ENCODE measurements at places on chromosomes 4 and X. TPM values are rescaled to one million over a fixed set of nuclear protein-coding genes. Genes with fewer than 3 reads are reported as not detected.

DNA sequence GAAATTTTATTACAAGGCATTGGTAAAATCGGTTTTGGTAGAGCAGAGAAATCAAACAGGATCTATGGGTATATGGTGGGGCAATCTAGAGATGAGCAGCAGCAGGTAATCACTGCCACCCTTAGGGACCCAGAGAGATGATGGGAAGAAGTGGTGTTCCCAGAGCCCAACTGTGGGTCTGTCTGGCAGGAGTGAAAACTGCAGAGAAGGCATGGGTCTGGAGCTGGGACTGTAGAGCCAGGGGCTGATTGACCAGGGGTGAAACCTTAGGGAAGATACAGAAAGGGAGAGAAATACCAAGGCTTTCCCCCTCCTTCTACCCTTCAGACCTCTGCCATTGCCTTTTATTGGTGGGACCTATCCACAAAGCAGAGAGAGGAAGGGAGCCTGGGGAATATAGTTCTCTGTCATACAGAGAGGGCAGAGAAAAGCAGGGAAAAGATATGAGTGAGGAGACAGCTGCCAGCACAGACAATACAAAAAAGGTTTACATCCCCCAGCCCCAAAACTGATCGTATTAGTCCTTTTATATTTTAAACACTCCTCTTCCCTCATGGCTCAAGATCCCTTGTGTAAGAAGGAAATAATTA is 28.7 kb downstream of the PDLIM5 start:
- no peak for DNase-seq

DNA sequence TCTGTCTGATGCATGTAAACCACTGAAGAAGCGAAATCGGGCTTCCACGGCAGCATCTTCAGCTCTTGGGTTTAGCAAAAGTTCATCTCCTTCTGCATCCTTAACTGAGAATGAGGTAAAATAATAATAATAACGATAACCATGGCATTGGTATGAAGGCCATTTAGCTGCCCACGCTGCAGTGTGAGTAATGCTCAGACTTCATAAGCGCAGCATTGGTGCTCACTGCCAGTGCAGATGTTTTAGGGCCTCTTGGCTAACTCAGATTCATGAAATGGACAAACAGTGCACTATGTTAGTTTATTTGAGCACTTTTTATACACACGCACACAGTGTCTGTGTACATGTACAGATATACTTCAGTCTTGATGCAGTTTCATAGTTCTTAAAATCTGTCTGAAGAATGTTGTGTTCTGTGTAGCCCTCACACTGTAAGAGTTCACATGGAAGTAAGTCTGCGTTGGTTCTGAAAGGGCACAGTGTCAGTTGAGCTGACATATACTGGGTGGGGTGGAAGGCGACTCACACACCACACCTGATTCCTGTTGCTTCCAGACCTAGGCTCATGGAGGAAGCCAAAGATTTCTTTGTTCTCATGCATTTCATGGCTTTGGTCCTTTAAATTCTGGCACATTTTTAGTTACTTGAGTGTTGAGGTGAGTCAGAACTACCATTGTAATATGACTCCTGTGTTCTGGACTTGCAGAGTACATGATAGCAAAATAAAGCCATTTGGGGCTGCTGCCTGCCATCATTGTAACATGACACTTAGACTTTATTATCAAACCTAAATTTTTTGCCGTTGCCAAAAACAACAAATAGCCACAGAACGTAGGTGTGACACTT is 68.7 kb downstream of the NSD2 start:
- no peak for DNase-seq

- DNase-seq, result no peak
Observed at GRCh38 chrX:76172325-76172893, 453 bp upstream of the PBDC1 start.

DNA sequence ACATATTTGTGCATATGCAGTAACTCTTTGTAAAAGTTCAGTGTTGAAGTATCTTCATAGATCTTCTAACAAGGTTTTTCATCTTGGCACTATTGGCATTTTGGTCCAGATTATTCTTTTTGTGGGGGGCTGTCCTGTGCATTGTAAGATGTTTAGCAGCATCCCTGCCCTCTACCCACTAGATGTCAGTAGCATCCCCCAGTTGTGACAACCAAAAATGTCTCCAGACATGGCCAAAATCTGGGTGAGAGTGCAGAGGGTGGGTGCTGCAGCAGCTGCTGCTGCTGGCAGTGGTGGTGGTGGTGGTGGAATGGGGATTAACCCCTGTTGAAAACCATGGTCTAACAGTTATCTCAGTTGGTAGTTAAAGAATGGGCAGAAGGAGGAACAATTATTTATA is 370.0 kb downstream of the GPAT3 start:
- no peak for DNase-seq

DNA sequence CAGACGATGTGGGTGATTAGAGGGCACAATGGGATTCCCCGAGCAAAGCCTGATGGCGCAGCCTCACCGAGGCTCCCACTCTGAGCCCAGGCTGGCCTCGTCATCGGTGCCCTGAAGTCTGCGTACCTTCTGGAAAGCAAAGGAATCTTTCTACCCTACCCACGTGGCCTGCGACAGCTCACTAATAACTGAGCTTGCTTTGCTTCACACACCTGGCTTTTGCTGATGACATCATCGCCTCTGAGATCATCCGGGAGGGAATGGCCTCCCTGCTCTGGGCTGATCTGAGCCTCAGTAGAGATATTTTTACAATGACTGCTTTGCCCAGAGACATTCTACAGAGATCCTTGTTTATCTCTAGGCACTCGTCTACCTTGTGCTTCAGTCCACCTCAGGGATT is 45.4 kb upstream of the PDLIM3 start:
- no peak for DNase-seq

The FRMD7 gene
- polyA plus RNA-seq, result 0.39 TPM

The POLN gene
- 1.8 TPM for polyA plus RNA-seq

Measured in muscle of arm (tissue), 14 donors.